ENCODE measurements at places on chromosomes 12 and 14.

DNA sequence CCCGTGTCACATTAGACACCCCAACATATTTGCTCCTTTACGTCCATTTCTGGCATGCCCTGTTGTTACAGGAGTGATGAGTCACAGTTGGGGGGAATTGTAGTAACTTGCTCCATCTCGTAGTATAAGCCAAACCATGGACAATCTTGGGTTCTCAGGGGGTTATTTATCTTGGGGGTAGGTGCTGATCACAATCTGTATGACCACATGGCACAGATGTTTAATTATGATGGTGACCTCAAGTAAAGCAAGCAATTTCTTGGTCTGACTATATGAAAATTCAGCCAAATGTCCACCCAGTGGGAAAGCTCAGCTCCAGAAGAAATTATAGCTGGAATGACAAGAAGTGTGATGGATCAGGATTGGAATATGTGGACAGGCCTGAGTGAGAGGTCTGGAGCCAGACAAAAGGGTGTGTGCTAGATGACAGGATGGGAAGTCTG, 32.1 kb upstream of the STON2 start:
- no peak for DNase-seq

- no peak for DNase-seq
Observed at GRCh38 chr12:117875744-117876435, 92.9 kb downstream of the KSR2 start.

GRCh38 chr14:102693006-102693755, 84.1 kb upstream of the TRAF3 start:
- no peak for DNase-seq

DNA sequence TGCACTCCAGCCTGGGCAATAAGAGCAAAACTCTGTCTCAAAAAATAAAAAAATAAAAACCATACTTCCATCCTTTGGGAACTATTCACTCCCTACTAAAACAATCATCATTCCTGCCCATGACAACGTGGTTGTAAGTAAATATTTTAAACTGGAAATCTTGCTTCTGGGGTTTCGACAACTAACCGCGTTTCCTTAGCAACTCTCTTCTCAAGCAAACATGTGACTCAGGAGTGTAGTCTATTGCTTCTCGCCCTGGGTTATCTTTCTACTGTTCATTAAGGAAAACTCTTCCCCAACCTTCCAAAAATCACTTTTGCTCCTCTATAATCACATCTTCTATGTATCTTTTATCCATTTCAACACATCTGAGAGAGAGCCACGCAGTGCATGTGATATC, 21.8 kb downstream of the APPL2 start:
- DNase-seq: no peak

DNA sequence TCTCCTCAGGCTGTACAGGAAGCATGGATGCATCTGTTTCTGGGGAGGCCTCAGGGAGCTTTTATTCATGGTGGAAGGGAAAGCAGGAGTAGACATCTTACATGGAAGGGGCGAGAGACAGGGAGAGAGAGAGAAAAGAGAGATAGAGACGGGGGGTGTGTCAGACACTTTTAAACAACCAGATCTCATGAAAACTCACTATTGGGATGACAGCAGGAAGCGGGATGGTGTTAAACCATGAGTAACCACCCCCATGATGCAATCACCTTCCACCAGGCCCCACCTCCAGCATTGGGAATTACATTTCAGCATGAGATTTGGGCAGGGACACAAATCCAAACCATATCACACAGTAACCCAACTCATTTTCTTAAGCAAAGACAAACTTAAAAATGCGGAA, 110.0 kb upstream of the EEA1 start:
- DNase-seq: no peak

- no peak for DNase-seq
Observed at GRCh38 chr14:45790293-45790692, 537.3 kb upstream of the MIS18BP1 start.

GRCh38 chr14:51008446-51008845, 64.2 kb upstream of the PYGL start:
- DNase-seq: no peak

- DNase-seq: no peak
Observed at GRCh38 chr12:109185441-109185840, 69.1 kb downstream of the ACACB start.

DNA sequence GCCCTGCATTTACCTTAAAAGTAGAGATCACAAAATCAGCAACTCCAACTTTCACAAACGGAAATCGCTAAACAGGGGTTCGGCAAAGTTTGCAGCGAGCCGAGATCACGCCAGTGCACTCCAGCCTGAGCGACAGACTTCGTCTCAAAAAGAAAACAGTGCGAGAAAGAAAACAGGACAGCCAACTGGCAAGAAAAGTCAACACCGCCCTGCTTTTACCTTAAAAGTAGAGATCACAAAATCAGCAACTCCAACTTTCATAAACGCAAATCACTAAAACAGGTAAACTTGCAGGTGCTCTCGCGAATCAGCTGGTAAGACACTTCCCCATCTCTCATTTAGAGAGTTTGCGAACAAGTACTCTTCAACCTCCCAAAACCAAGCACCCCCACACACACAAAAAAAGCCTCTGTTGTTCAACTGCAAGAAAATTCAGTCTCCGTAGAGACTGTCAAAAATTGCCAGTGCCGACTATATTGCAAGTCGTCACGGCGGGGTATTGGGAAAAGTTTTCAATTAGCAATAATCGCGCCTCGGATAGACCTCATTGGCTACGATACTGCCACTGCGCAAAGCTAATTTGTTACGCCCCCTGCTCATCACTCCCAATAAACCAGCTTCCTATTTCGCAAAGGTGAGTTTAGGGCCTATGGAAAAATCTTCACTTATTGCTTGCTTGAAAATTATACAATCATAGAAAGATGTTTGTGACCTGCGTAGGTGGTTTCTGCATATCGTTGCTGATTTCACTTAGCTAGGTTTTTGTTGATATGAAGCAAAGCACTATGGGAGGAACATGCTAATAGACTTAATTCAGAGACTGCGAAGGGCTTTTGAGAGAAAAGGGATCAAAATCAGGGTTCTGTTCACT, at the start of gene RNU4-1:
Gene RNU4-1, minus strand, starts transcription at position 577 of the 871 bp plus-strand sequence.
- peak; percentile 70 for DNase-seq

DNA sequence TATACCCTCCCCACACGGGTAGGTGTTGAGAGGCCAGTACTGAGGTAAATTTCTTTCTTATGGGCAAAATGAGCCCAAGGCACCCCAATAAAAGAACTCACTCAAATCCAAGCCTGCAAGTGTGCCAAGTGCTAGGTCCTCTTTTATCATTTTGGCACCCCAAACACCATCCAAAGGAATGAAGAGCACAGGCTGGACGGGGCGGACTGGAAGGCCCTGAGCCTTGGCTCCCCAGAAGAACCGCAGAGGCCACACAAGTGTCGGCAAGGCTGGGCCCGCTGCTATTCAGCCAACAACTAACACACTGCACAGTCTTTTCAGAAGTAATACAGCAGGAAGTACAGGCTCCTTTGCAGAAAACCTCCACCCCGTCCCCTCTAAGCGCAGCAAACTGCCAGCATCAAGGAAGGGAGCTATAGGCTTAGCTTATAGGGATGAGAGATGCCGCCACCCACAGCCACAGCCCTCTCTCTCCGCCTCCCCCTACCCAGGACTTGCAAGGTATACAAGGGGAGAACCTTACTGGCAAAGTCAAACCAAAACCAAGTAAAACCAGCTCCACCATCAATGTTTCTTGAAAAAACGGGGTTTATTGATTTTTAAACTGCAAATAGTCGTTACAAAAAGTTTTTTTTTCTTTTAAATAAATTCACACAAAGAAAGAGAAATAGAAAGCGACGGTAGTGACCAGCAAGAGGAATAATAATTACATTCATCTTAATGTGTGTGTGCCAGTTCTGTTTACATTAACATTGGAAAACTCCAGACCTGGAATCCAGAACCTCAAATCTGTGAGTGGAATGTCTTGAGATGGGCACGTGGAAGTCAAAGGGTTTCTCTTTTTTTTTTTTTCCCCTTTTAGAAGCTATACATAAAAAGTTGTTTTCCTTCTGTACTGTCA, 5.5 kb downstream of the ZFP36L1 start:
- DNase-seq: no peak

DNA sequence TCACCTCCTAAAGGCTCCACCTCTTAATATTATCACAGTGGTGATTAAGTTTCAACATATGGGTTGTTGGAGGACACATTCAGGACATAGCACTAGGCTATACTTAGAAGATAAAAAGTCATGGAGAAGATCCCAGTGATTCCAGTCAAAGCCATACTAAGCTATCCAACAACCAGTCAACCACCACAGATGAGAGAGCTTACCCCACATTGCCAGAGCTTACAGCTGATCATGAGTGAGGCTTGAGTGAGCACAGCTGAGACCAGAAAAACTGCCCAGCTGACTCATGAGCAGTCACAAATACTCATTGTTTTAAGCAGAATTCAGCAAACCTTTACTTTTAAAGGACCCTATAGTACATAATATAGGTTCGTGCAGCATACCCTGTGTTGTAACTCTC, 85.1 kb downstream of the DRAM1 start:
- no peak for DNase-seq

DNA sequence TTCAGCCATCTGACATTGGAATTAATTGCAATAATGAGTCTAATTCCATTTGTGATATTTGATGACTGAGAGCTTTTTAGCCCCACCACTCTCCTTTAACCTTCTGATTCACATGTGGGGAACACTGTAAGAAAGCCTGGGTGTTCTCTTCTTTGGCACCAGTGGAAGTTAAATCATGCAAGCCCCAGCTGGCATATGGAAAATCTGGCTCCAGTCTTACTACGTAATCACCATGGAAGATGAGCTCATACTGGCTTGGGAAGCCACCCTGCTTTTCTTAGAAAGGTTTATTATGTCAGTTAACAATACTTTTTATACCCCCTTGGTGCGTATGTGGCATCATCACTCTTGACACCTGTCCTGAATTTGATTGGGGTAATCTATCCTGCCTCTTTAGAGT, 479.3 kb downstream of the SLC16A7 start:
- DNase-seq: no peak

DNA sequence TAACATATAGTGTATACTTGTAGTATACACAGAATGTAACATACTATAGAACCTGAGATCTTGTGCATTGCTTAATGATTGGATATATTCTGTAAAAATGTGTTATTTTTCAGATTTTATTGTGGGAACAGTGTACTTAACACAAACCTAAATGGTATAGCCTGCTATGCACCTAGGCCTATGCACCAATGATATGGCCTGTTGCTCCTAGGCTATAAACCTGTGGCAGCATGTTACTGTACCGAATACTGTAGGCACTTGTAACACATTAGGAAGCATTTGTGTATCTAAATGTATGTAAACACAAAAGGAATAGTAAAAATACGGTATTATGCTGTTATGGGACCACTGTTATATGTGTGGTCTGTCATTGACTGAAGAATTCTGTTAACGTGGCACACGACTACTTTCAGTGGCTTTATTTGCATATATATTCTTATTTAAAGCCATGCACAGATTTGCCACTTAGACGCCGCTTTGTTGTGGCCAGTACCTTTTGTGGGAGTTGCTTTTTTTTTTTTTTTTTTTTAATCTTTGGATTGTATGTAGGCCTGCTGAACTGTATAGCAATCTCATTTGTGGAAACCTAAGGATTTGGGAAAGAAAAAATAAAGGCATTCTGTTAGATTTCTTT, 7.4 kb downstream of the PAPOLA start:
- DNase-seq: no peak

- no peak for DNase-seq
Observed at GRCh38 chr12:63276537-63277365, 125.8 kb upstream of the AVPR1A start.

- no peak for DNase-seq
Observed at GRCh38 chr14:100111931-100112704, 46.9 kb downstream of the EVL start.

DNA sequence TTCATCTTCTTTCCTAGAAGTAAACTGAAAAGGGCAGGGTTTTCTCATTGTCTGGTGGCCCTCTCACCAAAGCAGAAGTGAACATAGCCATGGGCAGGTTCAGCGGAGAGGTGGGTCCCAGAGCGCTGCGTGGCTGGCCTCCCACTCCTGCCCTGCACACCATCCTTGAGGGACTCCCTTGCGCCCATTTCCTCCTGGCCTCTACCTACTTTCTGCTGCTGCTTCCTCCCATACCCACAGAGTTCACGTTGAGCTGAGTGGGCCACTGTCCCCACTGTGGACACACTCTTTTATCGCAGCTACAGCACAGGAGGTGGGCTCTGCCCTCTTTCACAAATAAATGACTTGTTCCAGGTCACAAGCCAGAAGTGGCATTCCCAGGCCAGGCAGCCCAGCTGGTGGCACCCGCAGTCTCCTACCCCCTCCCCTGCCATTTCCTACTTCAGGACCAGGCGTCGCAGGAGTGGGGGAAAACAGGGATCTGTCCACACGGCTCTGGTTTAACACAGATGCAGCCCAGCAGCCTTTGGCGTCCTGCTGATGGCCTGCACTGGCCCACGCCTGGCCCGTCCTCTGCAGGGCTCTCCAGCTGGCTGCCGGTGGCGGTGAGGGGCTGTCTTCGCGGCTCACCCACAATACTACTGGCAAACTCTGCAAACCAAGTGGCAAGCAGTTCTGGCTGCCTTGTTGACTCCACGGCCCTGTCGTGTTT, 4.9 kb downstream of the SIVA1 start:
- no peak for DNase-seq
